ENCODE measurements at places on chromosomes 12 and 14.

GRCh38 chr14:65664436-65664835 lies 251.9 kb downstream of the FUT8 start:
- DNase-seq: no peak

GRCh38 chr14:42459171-42459685 lies 852.6 kb downstream of the LRFN5 start:
- DNase-seq: no peak

- DNase-seq: no peak
Observed at GRCh38 chr12:122040579-122041386, 19.1 kb downstream of the BCL7A start.

GRCh38 chr12:28294300-28294699 lies 104.0 kb downstream of the CCDC91 start:
- DNase-seq: no peak

GRCh38 chr14:58832095-58832521 lies 194.3 kb downstream of the DACT1 start:
- DNase-seq: no peak

DNA sequence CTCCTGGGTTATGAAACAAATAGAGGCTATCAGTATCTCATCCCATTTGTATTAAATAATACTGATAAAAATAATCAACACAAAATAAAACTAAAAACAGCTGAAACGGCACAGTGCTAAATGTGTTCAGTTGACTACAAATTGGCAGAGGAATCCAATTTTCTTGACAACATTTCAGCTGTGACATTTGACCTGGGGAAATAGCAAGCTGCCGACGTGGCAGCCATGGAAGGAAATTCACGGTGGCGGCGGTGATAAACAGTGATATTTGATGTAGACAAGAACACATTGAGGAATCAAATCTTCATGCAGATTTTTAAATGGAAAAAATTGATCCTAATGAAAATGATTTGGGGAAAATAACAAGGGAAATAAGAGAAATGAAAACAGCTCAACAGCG lies 159.1 kb upstream of the RTL1 start:
- no peak for DNase-seq

DNA sequence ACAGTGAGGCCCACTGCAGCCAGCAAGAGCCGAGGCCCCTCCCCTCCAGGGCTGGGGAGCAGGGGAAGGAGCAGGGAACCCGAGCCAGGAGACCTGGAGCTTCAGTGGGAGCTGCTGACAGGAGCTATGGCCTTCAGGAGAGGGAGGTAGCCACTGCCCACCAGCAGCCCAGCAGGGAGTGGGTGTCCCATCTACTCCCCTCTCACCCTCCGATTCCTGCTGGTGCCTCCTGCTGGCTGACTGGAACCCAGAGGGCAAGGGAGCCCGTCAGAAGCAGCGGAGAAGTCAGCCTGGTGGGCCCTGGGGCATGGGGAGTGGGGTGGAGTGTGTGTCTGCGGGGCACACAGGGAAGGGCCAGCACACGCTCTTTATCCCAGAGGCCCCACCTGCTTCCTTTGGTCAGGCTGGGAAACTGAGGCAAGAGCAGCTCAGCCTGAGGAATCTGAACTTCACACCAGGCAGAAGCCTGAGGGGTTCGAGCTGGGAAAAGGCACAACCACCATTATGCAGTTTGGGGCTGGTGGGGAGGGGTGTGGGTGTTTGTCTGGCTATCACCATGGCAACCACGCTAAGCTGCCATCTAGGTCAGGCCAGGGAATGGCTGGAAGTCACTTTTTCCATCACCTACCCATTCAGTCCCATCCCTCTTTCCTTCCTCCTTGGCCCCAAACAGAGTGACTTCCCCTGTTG lies 36.8 kb upstream of the PLEKHG6 start:
- DNase-seq: no peak

DNA sequence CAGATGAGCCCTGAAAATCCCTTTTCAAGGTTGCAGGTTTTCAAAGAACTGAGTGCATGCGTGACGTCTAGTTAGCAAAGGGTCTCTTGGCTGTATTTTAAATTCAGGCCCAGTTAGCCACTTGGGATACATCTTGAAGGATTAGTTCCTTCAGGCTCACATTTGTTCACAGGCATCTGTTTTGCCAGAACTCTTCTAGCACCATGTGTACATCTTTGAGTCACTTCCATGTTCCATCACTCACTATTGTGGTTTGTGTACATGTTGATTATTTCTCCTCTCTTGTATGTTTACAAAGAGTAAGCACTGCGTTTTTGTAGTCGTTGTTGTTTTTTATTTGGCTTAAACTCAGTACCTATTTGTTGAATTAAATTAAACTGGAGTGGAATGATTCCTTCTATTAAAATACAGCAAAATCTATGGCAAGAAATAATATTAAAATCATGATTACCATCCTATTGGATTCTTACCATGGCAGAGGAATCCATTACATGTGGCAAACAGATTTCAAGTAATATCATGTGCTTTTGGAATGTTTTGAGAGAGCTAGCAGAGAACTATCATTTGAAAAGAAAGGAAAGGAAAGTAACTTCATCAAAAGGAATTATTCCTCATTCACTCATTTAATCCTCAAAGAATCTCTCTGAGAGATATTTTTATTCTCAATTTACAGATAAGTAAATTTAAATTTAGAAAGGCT lies 438.9 kb upstream of the FAR2 start:
- no peak for DNase-seq

DNA sequence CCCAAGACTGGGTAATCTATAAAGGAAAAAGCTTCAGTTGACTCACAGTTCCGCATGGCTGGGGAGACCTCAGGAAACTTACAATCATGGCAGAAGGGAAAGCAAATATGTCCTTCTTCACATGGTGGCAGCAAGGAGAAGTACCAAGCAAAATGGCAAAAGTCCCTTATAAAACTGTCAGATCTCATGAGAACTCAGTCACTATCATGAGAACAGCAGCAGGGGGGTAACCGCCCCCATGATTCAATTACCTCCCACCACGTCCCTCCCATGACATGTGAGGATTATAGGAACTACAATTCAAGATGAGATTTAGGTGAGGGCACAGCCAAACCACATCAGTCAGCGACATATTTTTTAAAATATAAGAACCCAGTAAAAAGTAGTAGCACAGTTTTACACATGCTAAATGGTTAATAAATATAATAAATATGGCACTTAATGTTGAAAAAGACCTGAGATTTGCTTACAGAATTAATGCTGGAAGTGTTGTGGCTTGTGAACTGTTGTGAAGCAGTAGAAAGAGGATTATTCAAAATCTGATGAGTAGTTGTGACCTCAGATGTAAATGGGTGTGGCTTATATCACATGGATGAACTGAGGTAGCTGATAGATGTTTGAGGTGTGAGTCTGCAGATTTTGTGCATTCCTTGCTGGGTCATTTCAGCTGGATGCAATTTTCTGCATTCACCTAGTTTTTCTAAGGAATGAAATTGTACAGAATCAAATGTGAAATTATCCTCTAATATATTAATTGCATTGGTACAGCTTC lies 46.9 kb upstream of the CHPT1 start:
- no peak for DNase-seq

GRCh38 chr12:52203079-52203921 lies 11.5 kb upstream of the KRT80 start:
- DNase-seq: peak; percentile 66

- DNase-seq: no peak
Observed at GRCh38 chr12:107329569-107330324, 236.4 kb upstream of the CRY1 start.

GRCh38 chr12:105071981-105072380 lies 12.3 kb downstream of the ALDH1L2 start:
- DNase-seq: no peak

DNA sequence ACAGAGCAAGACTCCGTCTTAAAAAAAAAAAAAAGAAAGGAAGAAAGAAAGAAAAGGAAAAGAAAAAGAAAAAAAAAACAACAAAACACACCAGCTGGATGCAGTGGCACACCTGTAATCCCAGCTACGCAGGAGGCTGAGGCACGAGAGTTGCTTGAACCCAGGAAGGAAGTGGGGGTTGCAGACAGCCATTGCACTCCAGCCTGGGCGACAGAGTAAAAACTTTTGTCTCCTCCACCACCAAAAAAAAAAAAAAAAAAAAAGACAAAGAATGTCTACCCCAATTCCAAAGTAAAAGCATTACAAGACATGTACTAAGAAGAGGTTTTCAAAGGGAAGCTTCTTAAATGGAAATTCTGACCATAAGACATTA lies 53.4 kb downstream of the HNRNPC start:
- no peak for DNase-seq

DNA sequence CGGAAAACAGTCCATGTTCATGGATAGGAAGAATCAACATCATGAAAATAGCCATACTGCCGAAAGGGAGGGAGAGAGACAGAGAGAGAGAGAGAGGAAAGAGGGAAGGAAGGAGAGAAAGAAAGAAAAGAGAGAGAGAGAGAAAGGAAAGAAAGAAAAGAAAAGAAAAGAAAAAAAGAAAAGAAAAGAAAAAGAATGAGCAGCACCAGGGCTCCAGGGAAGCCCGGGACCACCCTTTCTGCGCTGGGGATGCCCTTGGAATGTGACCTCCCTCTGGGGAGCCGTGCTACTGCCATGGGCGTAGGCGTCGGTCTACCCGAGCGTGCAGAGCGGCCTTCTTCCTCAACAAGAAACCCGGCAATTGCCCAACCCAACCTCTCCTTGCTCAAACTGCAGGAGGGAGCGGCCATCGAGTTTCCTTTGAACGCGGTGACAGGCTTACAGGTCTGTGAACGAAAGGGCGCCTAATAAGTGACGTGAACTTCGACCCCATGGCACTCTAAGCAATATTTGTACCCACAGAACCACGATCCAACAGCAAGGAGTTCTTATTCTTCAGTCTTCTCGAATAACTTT lies 16.9 kb downstream of the OR6S1 start:
- no peak for DNase-seq

DNA sequence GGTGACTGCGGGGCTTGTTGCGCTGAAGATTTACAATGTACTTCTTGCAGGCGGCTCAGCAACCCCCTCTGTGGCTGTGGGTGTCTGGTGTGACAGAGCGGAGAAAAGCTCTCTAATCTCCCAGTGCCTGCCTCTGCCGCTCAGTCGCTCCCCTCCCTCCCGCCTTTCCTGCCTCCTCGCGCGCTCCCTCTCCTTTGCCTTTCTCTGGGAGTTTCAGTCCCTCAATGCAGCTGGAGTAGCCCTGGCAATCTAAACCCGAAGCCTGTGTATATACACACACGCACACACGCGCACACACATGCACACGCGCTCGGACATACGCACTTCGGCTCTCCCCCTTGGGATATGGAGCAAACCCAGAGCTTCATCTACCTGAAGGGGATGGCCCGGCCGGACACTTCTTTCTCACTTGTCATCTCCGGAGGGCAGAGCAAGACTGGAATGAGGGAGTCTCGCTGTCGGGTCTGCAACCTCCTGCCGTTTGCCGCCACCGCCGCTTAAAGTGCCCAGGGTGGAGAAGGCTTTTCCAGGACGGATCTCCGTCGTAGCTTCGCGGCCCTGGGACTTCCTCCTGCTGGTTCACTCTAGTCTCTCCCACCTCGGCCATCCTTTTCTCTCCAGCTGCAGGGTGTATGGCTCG lies 599 bp upstream of the TRHDE start:
- DNase-seq: peak; percentile 68

DNA sequence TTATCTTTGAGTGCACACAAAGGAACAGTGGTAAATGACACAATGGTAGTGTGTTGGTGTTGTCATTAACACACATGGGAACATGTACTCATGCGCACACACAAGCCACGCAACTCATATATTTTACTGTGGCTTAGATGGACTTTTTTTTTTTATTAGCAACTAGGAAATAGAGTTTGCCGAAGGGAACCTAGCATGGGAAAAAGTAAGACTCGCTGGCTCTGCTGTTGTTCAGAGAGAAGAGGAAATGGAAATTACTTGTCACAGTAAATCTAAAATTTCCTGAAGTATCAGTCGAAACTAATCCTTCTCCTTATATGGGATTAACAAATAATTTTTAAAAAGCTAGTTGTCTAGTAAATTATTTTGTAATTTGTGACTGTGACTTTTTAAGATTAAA lies 33.7 kb upstream of the IL22 start:
- no peak for DNase-seq

GRCh38 chr14:105178868-105179140 lies 2.3 kb downstream of the NUDT14 start:
- DNase-seq: no peak

DNA sequence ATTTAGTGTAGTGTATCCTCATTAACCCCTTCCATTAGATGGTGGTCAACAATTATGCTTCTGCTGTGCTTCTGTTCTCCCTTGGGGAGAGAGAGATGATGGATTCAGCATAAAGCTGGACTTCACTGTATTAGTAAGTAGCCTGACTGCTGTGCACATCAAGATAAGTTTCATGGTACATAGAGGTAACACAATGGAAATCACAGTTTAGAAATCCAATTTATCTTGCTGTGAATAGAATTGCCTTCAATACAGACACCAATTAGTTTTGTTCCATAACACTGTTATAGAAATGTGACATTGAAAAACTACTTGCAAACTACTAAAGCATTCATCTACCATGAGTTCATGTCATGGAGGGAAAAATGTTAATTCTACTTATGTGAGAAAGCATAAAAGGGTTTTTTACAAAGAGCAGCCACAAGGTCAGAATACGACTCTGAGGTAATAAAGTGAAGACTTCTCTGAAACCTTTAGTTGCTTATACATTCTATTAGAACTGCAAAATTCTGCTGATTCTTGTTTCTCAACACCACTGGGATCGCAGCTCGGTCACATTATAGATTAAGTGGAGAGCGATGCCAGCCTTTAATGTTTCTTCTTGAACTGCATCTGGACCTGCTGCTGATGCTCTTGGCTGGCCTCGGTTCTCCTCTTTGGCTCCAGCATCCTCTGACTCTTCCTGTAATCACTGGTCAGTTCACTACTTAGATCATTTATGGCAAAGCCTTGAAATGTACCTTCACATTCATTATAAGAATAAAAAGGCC lies 190.8 kb downstream of the ATP23 start:
- no peak for DNase-seq

- no peak for DNase-seq
Observed at GRCh38 chr12:14795028-14795448, 8.2 kb downstream of the WBP11 start.

DNA sequence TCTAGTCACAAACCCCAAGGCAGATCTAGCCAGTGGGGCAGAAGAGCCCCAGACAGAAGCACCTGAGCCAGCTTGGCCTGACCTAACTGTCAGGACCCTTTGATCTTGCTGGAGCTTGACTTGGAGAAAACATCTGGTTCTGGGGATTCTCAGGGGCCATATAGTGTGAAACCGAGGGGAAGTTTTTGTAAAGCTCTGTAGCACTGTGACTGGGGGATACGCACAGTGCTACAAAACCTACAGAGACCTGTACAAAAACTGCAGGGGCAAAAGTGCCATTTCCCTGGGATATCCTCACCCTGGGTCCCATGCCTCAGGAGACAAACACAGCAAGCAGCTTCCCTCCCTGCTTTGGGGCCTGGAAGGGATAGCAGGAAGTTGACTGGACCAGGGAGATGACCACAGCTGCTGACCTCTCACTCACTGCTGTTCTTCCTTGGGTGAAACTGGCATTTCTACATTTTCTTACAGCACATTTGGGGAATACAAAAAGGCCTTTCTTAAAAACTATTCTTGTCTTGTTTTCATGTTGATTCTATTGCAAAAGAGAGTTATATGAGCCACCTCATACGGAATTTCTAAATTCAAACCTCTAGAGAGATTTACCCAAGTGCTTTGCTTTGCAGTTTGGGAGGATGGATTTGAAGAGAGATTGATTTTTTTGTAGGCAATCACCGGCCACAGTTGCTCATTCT lies 140.0 kb downstream of the DAD1 start:
- no peak for DNase-seq

GRCh38 chr12:75099210-75099609 lies 110.4 kb downstream of the KCNC2 start:
- DNase-seq: no peak
